ENCODE measurements at places on chromosomes 5 and 9.

DNA sequence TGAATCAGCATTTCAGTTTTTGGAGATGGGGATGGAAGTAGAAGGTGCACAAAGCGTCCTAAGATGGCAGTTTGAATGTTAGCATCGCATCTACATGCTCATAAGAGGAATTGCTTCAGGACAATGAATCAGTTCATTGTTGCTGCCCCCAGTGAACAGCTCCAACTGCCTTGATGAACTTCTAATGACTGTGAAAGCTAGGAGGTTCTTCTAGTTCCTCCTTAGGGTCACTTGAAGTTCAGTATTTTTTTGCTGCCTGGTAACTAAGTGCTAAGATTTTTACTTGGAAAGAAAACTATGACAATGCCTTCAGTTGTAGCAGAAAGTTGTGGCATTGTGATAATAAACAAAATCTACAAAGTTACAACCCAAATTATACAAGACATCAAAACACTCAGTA, 271.6 kb downstream of the RAB3C start:
- DNase-seq = no peak

DNA sequence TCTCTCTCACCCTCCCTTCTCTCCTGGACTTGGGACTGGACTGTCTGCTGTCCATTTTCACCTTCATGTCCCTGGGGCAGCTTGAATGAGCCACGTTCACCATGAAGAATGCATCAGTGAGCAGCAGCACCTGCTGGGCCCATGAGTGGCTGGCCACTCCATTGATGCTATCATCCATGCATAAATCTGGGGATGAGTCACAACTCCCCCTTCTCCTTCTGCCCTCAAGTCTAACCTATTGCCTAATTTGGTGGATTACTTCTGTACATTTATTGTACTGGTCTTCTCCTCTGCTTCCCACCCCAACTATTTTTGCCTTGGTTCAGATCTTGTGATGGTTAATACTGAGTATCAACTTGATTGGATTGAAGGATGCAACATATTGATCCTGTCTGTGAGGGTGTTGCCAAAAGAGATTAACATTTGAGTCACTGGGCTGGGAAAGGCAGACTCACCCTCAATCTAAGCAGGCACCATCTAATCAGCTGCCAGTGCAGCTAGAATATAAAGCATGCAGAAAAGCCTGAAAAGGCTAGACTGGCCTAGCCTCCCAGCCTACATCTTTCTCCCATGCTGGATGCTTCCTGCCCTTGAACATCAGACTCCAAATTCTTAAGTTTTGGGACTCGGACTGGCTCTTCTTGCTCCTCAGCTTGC, 46.7 kb downstream of the GDNF start:
- DNase-seq = no peak

DNA sequence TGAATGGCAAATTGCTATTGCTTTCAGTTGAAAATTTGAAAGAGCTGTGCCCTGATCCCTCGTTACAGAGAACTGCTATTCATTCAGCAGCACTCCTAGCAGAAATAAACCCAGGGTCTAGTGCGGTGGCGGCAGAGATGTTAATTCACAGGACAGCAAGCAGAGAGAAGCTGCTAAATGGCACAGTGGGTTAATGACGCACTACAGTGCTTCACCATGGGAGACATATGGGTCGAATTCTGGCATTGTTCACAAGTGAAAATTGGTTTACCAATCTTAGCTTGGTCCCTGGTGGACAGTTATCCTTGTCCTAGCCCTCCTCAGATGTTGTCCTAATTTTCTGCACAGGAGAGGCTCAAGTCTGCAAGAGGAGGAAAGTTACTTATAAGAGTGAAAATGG, 807.4 kb downstream of the TLE1 start:
- no peak for DNase-seq

GRCh38 chr5:20157089-20157488, 169.1 kb upstream of the CDH18 start:
- DNase-seq = no peak

- DNase-seq = peak; percentile 5
These were observed 63.7 kb upstream of the CXCL14 start for GRCh38 chr5:135642488-135642870.

GRCh38 chr5:75536147-75536546, 24.5 kb downstream of the POLK start:
- DNase-seq = no peak

DNA sequence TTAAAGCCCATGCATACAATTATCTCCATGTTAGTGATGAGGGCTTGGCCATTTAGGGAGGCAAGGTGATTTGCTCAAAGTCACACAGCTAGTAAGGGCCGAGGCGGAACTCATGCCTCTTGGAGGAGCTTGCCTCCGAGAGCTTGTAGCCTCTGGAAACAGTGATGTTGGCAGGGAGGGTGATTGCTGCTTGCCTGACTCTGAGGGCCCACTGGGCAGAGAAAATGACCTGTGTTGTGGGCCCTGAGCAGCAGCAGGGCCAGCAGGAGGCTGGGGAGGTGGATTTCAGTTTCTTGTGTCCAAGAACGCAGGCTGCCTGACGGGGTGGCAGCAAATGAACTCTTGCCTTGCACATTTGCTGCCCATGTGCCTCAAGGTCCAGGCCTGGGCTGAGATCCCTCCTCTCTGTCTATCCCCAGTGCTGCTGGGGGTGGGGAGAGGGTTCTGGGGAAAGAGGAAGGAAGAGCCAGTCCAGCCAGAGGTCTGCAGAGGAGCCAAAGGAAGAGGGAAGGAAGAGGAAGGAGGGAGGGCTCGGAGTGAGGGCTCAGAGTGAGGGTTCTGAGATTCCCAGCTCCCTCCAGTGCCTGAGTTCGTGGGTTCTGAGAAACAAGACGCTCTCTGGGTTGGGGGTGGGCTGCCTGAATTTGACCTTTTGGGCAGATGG, 16.2 kb upstream of the PTGS1 start:
- DNase-seq = peak; percentile 65

- peak; percentile 43 for DNase-seq
These were observed at the start of gene PCDHB9 for GRCh38 chr5:141186897-141187512. TSS of gene PCDHB9 (plus strand) at chr5:141187161. CDS start at chr5:141187319, 158 bp downstream.

DNA sequence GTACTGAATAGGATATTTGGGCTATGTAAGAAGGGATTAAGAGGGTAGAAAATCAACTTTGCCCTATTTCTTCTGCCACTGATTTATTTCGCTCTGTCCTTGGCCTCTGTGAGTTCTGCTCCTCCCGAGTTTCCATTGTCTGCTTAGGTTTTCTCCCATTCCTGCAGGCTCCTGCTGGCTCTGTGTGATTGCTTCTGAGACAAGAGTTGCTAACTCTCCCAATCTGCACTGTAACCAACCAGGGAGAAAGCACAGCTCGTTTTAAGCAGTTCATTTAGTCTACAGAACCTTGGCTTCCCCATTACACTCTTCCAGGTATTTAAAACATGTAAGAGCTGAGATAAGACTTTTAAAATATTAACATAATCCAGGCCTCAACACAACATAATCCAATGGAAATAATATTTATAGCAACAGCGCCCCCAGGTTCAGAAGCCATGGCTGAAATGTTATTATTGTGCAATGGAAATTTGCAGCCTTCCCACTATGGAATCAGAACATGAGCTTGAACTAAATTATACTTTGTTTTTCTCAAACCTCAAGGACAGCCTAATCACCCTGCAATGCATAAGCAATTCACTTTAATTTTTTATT, 203.5 kb downstream of the ERCC6L2 start:
- no peak for DNase-seq

DNA sequence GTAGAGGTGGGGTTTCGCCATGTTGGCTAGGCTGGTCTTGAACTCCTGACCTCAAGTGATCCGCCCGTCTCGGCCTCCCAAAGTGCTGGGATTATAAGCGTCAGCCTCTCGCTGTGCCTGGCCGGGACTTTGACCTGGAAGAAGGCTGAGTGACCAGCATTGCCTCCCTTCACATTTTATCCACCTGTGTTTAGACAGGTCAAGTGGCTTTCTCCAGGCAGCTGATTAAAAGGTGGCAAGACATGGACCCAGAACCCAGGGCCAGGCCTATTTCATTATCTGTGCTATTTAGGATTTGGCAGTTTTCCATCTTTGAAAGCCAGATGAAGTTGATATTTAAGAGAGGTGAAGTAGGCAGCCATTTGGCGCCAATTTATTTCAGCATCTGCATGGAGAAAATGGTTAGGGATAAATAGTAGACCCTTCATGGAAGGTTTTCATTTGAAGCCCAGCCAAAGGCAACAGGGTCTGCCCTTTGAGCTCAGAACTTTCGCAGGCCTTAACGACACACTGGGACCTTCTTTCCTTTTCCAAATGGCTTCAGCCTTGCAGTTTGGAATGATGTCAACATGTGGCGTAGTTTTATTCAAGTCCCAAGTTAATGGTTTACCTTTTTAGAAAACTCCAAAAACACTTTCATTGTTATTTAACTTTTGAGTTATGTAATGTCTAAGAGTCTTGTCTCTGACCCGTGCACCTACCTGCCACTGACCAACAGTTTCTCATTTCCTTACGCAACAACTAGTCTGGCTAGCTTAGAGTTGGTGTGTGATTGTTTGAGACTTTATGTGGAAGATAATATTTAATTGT, 8.4 kb downstream of the DAPK1 start:
- no peak for DNase-seq

DNA sequence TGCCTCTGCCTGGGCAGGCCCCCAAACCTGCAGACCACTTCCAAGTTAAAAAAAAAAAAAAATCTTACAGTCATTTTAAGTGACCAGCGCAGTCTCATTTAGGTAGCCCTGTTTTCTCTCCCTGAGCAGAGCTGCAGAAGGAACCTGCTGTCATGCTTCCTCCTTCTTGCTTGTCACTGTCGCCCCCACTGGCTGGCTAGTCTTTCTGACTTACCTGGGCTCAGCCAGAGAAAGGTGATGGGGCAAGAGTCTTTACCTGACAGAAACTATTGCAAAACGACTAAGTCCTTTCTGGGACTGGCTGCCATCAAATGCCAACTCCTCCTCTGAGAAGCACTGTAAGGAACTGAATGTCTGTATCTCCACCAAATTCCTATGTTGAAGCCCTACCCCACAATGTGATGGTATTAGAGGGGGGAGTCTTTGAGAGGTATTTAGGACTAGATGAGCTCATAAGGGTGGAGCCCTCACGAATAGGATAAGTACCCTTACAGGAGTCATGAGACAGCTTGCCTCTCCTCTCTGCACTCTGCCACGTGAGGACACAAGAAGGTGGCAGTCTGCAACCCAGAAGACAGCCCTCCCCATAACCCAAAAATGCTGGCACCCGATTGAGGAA, 58.4 kb upstream of the SHC3 start:
- DNase-seq = no peak

- no peak for DNase-seq
These were observed 179.3 kb upstream of the MVB12B start for GRCh38 chr9:126147186-126147935.

DNA sequence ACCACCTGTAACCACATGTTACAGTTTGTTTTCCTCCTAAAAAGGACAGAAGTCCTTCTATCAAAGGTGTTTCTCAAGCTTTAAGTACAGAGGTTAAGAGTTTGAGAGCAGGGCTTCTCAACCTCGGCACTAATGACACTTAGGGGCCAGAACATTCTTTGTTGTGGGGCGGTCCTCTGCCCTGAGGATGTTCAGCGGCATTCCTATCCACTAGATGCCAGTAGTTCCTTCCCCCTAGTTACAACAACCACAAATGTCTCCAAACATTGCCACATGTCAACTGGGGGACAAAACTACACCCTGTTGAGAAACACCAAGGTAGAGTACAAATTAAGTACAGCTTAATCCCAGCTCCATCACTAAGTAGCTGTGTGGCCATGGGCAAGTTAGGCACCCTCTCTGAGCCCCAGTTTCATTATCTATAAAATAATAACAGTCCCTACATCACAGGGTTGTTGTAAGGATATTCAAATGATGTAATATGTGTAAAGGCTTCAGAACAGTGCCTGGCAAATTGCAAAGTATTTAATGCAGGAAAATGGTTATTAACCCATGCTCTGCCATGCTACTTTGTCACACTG, 44.6 kb downstream of the PIP5K1B start:
- DNase-seq = no peak

DNA sequence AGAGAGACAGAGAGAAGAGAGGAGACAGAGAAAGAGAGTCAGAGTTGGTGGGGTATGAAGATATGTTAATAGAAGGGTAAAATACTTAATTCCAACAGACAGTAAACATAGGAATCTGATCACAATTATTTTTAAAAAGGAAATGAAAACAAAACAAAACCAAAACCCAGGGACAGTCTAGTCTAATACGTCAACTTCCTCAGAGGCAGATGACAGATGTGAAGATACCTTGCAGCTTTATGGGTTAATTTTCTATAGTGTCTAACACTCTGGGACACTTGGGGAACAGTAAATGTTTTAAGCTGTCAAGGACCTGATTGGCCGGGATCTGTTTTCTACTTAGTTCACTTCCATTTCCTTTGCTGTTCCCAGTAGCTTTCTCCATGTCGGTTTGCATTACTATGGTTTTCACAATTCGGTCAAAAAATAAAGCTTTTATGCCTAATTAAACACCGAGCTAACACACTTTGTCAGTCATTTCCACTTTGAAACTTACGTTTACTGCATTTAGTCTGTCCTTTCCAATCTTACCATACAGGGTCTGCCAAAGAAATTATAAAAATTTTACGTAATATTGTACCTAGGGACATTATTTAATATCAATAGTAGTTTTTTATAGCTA, 216.5 kb downstream of the MCTP1 start:
- DNase-seq = no peak
